Foreskin keratinocyte (primary cell): ENCODE measurements at places on chromosomes 7 and 10.
A peak's percentile ranks its signal among the peaks of the same experiment; 100 is the strongest.

DNA sequence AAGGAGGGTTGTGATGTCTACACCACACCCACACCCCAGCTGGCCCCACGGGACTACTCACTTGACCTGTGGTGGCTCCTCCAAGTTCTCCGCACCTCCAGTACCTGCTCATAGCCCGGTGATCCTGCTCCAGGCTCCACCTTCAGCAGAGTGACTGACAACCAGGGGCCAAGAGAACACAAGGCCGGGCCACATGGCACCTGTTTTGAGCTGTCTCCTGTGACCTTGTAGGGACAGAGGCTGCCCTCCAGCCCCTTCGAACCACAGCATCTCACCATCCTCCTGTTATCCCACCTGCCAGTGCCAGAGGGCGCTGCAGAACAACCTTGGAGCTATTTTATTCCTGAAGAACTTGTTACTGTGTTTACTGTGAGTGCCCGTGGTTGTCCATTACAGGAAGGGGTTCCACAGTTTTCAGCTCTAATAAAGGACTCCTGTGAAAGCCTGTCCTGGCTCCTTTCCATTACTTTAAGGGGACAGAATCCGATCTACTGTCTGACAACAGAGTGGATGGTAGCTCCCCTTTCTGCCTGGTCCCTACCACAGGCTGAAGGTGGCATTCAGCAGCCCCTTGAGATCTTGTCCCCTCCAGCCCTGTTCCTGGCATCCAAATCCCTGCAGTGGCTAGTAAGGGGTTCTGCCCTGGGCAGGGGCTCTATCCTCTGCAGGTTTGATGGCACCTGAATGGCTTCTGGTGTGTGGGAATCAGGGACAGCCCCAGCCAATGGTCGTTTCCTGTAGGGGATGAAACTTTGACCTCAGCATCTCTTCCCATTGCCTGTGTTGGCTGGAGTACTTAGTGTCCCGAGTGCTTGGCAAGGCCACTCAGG is 50.8 kb downstream of the C10orf120 start:
- DNase-seq: peak; percentile 28

- peak; percentile 60 for DNase-seq
Observed at GRCh38 chr10:102815790-102816549, 21.2 kb downstream of the CYP17A1 start.

- no peak for DNase-seq
Observed at GRCh38 chr7:75639886-75640190, 98.9 kb downstream of the HIP1 start.

DNA sequence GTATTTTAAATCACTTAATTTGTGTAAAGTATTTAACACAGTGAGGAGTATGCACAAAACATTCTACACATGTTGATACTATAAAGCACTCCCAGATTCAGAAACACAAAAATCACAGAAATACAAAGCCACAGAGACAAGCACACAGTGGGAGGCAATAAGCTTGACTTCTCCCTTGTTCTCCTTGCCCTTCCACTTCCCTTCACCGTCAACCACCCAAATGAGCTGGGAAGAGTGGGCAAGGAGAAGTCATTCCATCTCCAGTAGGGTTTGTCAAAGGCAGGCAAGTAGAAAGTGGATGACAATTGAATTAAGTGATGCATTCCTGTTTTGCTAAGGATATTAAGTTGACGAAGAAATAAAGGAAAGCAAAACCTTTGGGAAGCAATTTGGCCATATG is 4.2 kb upstream of the TMEM139 start:
- no peak for DNase-seq

GRCh38 chr7:38744746-38745145 is 113.6 kb upstream of the AMPH start:
- DNase-seq: peak; percentile 90

DNA sequence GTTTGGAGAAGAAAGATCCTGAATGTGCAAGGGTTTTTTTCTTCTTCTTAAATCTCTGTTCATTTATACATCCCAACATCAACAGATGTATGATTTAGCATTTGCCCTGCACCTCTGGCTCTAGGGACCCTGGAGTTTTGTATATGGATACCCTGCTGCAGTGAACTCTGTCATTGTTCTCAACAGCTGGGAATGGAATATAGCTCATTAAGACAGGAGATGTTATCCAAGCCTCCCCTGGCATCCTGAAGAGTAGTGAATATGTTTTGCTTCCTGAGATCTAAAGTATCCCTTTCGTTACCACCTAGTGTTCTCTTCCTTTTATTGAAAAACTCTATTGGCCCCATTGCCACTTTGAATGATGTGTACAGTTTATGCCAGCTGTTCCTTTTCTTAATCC is 275.9 kb downstream of the EXOC4 start:
- no peak for DNase-seq

DNA sequence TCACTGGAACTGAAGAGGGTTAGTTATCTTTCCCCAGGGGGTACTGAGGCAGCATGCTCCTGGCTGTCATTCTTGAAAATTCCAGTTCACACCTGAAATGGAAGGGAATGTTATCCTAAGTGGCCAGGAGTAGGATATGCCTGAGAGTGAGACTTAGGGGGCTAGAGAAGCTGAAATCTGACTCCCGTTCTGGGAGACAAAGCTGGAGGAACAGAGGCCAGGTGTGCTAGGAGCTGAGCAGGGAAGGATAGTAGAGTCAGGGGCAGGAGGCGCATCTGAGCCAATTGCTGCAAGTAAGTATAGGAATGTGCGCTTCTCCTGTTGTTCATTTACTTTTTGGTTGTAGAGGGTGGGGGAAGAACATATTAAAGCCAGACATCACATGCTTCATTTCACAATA is 58.1 kb upstream of the KIAA1217 start:
- DNase-seq: no peak

- DNase-seq: no peak
Observed at GRCh38 chr7:110043519-110043918, 1047.4 kb upstream of the LRRN3 start.

DNA sequence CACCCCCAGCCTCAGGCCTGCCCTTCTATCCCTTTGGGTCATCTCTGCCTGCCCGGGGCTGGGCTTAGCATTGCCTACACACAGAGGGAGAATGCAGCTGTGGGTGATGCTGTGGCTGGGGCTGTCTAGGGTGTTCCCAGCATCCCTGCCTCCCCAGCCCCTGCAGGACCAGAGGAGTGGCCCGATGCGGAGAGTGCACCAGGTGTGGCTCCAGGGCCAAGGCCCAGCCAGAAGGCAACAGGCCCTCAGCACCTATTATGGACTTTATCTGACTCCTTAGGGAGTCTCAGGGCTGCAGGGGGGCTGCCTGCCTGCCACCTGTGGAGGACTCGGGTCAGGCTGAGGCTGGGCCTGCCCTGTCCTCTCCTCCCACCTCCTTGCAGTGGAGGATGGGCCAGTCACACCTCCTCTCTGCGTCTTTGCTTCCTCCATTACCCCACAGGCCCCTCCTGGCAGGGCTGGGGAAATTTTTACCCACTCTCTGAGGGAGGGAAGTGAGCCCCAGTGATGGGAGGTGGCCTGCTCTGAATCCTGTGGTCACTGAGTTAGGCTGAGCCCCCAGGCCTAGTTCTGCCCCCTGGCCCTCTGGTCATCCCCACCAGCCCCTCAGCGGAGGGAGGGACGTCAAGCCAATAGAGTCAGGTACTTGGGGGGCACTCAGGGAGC is 92.9 kb upstream of the PCBD1 start:
- no peak for DNase-seq

DNA sequence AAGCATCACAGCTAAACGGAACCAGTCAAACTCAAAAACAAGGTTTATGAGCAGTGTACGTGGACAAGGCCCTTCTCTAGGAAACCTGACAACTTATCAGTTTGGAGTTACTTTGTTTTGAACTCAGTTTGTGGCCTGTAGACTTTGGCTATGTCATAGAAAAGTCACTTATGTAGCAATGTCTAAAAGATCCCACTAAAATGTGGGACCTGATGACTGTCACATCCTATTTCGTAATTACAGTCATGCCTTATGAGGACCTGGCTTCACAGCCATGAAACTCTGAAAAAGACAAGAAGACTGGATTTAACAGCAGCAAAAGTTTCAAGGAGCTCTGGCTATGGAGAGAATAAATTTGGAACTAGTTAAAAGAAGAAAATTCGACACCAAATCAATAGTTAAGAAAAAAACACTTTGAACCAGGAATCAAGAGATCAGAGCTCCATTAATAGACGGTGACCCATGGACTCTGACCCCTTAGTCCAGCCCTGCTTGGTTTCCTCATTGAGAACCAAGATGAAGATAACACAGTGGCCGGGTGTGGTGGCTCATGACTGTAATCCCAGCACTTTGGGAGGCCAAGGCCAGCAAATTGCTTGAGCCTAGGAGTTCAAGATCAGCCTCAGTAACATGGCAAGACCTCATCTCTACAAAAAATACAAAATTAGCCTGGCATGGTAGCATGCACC is 204.3 kb downstream of the SFMBT2 start:
- DNase-seq: no peak

GRCh38 chr10:128843972-128844371 is 623.1 kb upstream of the MGMT start:
- no peak for DNase-seq

- DNase-seq: no peak
Observed at GRCh38 chr7:27593226-27593625, 69.5 kb downstream of the HIBADH start.

DNA sequence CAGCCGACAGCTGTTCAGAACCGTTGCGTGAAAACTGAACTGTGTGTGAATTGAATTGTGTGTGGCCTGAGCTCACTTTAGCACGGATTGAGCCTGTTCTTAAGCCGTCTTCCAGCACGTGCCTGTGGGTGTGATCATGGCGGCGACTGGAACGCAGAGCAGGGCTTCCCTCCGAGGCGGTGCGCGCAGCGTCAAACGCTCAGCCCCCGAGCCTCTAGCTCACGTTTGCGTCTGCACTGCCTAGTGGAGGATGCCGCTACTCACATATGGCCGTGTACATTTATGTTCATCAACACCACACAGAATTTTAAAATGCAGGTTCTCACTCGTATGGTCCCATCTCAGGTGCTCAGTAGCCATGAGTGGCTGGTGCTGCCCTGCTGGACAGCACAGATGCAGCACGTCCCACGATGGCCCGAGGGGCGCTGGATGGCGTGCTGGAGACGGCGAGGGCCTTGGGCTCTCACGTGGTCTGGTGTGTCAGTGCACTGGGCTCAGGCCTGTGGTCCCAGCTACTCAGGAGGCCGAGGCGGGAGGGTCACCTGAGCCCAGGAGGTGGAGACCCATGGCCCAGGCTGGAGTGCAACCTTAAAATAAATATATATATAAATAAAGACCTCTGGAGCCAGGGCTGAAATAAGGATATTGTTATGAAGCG is 22.0 kb downstream of the SUN1 start:
- DNase-seq: no peak

GRCh38 chr7:123305840-123306375 is 106.1 kb upstream of the SLC13A1 start:
- no peak for DNase-seq

DNA sequence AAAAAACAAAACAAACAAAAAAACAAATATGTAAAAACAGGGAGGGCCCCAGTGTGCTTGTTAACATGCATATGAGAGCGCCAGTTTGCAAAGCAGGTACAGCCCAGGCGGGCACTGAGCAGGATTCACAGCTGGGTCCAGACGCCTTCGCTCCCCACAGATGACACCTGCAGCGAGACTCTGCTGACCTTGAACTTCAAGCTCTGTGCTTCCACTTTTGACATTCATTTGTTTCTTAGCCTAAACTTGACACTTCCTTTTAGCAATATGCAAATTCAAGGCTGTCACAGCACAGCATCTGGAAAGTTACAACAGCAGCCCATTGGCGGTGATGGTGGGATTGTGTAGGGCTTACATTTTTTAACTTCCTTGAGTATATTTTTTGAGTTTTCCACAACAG is 88.8 kb upstream of the TNS3 start:
- no peak for DNase-seq

GRCh38 chr10:102645741-102646609 is 1.7 kb downstream of the TRIM8 start:
- DNase-seq: peak; percentile 84

DNA sequence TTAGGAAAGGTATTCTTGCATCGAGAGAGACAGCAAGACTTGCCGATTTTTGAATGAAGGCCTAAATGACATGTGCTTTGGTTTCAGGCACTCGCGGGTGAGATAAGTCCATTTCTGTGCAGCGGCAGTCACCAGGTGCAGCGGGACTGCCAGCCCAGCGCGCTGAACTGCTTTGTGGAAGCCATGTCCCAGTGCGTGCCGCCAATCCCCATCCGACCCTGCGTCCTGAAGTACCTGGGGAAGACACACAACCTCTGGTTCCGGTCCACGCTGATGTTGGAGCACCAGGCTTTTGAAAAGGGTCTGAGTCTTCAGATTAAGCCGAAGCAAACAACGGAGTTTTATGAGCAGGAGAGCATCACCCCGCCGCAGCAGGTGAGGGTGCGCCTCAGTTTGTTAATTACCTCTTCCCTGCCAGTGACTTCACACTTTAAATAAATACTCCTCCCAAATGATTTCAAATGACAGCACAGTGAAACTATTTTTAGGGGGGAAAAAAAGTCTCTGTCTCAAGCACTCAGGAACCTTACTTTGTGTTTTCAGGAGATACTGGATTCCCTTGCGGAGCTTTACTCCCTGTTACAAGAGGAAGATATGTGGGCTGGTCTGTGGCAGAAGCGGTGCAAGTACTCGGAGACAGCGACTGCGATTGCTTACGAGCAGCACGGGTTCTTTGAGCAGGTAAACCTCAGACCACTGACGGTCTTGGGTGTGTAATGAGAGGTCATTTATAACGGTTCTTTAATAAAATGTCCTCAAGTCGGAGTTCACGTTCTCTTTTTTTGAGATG is 98.3 kb downstream of the TRRAP start:
- no peak for DNase-seq

GRCh38 chr10:11161096-11161495 is 143.4 kb downstream of the CELF2 start:
- no peak for DNase-seq
